ENCODE measurements at places on chromosomes 7 and 10. TPM values are rescaled to one million over a fixed set of nuclear protein-coding genes. Genes with fewer than 3 reads are reported as not detected.

Gene TSPAN33
- 1.7 TPM for total RNA-seq

Gene TLL2
- total RNA-seq = 0.26 TPM

DNA sequence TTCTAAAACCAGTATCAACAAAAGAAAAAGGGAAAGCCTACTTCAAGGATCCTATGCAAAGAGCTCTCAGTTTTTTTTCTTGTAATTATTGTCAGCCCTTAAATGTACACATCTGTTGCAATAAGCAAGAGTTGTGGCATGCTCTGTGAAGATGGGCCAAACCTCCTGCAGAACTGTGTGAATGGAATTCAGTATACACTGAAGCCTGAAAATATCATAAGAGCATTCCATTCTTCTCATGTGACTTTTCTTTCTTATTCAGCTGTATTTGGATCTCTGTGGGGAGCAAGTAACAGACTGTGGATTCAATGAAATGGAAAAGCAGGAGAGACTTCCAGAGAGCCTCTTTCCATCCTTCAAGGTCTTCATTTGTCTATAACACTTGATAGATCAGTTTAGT, 130.7 kb downstream of the SAMD9 start:
- DNase-seq = peak; percentile 17

DNA sequence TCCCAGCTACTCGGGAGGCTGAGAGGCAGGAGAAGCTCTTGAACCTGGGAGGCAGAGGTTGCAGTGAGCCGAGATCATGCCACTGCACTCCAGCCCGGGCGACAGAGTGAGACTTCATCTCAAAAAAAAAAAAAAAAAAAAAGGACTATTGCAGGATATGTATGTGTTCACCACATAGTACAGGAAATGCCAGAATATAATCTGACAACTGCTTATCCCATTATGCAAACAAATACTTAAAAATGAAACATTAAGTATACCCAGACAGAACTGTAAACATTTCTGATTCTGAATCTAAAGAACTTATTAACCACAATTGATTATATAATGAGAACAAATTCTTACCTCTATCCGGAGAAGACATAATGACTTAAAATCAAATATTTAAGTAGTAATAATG, 18.7 kb downstream of the DKK1 start:
- no peak for DNase-seq

DNA sequence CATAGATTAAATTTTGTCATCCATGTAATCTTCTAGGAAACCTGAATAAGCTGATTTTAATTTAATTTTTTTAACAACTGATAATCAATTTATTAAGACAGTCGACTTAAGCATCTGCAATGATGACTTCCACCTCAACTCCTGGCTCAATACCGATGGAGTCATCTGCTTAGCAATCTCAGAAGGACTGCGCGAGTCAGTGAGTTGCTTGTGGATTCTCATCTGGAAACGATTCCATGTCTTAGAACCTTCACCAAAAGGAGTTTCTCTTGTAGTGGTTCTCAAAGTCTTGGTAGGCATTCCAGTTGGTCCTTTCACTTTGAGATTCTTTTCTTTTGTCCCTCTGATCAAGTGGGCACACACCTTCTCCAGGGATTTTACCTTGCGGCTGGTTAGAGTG, 85.5 kb downstream of the XRCC2 start:
- DNase-seq = no peak

Gene DYNC1I1
- total RNA-seq = not detected

- no peak for DNase-seq
Observed at GRCh38 chr7:153070141-153070540, 310.6 kb downstream of the ACTR3B start.

Gene WDR91
- total RNA-seq = 4.7 TPM

Gene RADIL
- under 0.01 TPM for total RNA-seq

- DNase-seq = no peak
Observed at GRCh38 chr10:79132681-79133381, 64.1 kb downstream of the ZMIZ1 start.

Gene TUBB8
- not detected for total RNA-seq

- DNase-seq = no peak
Observed at GRCh38 chr10:11145495-11145855, 127.8 kb downstream of the CELF2 start.

- no peak for DNase-seq
Observed at GRCh38 chr10:130454543-130455000, 318.4 kb downstream of the GLRX3 start.

GRCh38 chr10:119454990-119455389, 87.5 kb downstream of the RGS10 start:
- DNase-seq = no peak

GRCh38 chr10:71345694-71346093, 26.6 kb downstream of the SLC29A3 start:
- no peak for DNase-seq

DNA sequence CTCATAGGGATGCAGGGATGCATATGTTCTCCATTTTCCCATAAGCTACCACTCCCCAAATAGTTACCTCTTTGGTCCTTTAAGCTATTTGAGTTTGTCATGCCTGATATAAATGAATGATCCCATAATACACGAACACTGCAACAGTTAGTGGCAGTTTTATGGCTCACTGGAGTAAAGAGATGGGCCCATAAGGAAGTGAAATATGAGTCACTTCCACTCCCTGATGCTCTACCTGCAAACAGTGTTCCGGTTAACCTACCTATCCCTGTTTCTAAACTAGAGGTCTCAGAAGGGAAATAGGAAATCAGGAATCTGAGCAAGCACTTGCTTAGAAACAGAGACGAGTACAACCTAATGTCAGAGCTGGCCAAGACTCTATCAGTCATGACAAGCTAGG, 71.7 kb downstream of the CALD1 start:
- peak; percentile 33 for DNase-seq

GRCh38 chr10:46236941-46237681, 49.7 kb upstream of the ANTXRL start:
- no peak for DNase-seq

GRCh38 chr7:1045069-1046063, 1.0 kb downstream of the GPR146 start:
- DNase-seq = no peak

Gene DBNL
- 110 TPM for total RNA-seq

- no peak for DNase-seq
Observed at GRCh38 chr10:132810807-132811700, 25.1 kb upstream of the NKX6-2 start.

GRCh38 chr7:47387506-47387905, 194.4 kb downstream of the TNS3 start:
- DNase-seq = no peak

DNA sequence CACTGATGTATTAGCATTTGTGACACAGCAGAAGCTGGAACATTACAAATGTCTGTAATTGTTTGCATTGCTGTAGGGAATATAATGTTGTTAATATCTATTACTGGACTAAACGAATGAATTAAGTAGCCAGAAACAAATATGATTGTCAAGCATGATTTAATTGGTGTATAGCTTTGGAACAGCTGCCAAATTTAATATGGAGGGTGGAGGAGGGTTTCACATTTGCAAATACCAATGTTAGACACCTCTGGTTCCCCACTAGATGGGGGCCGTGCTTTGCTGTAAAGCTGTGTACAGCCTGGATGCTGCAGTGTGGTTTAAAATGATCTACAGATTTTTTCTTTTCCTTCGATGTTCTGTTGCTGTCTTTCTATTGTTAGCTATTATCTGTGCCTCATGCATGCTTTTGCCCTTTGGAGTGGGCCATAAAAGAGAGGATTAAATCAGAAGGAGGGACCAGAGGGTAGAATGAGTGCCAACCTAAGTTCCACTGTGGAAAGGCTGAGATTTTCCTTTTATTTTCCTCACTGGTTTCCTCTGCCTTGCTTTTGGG, 23.1 kb downstream of the DNAJB9 start:
- no peak for DNase-seq

Measured in bronchial epithelial cell (primary cell).